Tibial nerve (tissue), 4 donors: ENCODE measurements at places on chromosomes 2 and 18. TPM values are rescaled to one million over a fixed set of nuclear protein-coding genes. Genes with fewer than 3 reads are reported as not detected.

The KLHL41 gene
- total RNA-seq: 2.3 TPM

The TBR1 gene
- total RNA-seq: not detected

The ZNF407 gene
- total RNA-seq: 20.1 TPM

The TUBB6 gene
- total RNA-seq: 245 TPM

The GPR45 gene
- not detected for total RNA-seq

The IGFBP5 gene
- total RNA-seq: 906 TPM

The PIEZO2 gene
- total RNA-seq: 18.3 TPM

The GPR17 gene
- total RNA-seq: 1.6 TPM

The DCDC2C gene
- 22.3 TPM for total RNA-seq

The PLGLB2 gene
- total RNA-seq: 6.7 TPM

The STRADB gene
- 20.7 TPM for total RNA-seq

The SELENOI gene
- 18.8 TPM for total RNA-seq

The TOGARAM2 gene
- 28.4 TPM for total RNA-seq

The CCDC141 gene
- 7.7 TPM for total RNA-seq

The ABCG5 gene
- total RNA-seq: not detected

The CKAP2L gene
- total RNA-seq: not detected

The REG1B gene
- 2.1 TPM for total RNA-seq

The SH3BP4 gene
- 22.8 TPM for total RNA-seq

The LINC00305 gene
- total RNA-seq: not detected
